ENCODE measurements at places on chromosomes 16 and 17. TPM values are rescaled to one million over a fixed set of nuclear protein-coding genes. Genes with fewer than 3 reads are reported as not detected.

DNA sequence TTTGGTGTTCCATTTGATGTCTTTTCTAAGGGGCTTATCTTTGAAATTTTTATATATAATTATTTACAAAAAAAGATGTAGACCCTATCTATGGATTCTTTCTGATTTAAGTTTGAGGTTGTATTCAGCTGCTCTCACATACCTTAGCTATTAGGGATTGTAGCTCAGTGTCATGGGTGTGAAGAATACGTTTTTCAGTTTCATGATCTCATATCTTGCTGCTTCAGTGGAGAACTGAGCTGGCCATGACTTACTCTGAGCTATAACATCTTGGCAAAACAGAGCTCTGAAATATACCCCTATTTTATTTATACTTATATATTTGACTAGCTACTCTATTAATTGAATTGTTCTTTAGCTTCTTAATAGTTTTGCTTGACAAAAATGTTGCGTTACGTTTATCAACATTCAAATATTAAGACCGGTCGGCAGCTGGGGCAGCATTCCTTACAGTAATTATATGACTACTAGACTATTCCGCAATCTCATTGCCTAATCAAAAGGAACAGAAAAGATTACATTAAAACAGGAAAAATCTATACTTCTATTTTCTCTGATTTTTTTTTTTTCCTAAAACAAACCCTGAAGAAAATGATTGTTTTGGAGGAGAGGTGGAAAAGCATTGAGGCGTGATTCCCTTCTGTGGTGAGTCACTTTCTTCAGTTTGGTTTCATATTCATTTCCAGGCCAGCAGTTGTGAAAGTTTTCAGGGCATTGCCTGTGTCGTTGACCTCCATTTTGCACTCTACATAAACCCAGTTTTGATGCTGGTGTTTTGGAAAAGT is 24.1 kb upstream of the KRT24 start:
- no peak for DNase-seq

DNA sequence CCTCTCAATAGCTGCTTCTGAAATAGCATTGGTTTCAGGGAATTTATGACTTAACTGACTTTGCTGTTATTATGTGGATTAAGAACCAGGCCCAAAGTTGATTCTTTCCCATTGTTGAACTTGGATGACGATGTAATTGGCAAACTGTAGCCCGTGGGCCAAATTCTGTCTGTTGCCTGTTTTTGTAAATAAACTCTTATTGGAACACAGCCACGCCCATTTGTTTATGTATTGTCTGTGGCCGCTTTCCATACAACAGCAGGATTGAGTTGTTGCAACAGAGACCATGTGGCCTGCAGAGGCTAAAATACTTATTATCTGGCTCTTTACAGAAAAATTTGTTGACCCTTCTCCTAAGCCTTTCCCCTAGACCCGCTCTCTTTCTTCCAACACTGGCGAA is 31.6 kb downstream of the NTN1 start:
- no peak for DNase-seq

DNA sequence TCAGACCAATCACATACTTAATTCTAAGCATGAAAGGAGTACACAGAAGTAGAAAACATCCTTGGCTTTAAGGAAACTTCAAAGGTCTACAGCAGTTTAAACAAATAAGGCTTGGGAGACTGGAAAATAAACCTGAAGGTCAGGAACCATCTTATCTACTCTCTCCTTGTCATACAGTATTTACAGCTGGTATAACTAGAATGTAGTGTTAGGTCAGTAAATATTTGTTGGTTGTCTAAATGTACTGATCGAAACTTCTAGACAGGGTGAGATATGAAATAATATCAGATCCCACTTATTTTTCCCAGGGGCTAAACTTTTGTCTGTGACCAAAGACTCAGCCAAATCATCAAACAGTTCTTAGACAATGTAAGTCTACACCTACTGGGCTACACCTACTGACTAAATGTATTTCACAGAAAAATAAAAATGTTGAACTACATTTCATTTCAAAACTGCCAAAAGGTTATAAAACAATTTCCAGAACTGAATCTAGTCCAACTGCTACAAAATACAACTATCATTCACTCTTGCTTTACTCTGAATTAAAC is 27.1 kb upstream of the TMEM97 start:
- DNase-seq, result no peak

- DNase-seq, result no peak
These were observed 51.5 kb downstream of the TENT4B start for GRCh38 chr16:50204453-50205108.

- DNase-seq, result no peak
These were observed 596 bp downstream of the MSL1 start for GRCh38 chr17:40122136-40122998.

Gene CCDC154
- total RNA-seq, result 0.16 TPM

Gene TP53TG3C
- total RNA-seq, result not detected

Measured in occipital lobe (tissue), 3 donors.